ENCODE measurements at places on chromosomes 16 and 17. TPM values are rescaled to one million over a fixed set of nuclear protein-coding genes. Genes with fewer than 3 reads are reported as not detected.
A peak's percentile ranks its signal among the peaks of the same experiment; 100 is the strongest.

The EFCAB13 gene
- 0.10 TPM for total RNA-seq

The SLC9A5 gene
- total RNA-seq, result 2.2 TPM

The NRN1L gene
- total RNA-seq, result 2.5 TPM

DNA sequence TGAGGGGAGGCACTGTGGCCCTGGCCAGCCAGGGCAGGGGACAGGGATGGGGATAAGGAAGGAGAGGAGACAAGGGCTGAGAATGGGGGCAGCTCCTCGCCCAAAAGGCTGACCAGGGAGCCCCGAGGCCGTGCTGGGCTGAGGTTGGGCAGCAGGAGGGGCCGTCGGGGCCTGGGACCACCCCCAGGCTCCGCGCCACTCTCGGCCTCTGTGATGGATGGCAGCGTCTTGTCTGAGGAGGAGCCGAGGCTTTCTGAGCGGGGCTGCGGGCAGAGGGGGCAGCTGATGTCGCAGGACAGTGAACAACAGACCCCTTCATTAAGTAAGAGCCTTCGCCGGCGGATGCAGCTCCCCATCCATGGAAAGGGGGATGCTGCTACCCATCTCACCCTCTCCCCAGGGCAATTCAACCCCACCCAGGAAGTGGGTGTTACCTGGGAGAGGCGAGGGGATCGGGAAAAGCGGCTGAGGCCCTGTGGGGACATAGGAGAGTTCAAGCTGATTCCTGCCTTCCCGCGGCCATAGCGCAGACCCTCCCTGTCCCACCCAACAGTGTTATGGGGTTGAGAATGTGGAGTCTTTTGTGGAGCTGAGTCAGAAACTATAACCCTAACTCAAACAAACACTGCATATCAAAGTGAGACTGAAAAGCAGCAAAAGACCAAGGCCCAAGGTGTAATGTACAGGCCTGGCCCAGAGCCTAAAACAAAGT lies 9.1 kb upstream of the RAB5C start:
- peak; percentile 36 for DNase-seq

DNA sequence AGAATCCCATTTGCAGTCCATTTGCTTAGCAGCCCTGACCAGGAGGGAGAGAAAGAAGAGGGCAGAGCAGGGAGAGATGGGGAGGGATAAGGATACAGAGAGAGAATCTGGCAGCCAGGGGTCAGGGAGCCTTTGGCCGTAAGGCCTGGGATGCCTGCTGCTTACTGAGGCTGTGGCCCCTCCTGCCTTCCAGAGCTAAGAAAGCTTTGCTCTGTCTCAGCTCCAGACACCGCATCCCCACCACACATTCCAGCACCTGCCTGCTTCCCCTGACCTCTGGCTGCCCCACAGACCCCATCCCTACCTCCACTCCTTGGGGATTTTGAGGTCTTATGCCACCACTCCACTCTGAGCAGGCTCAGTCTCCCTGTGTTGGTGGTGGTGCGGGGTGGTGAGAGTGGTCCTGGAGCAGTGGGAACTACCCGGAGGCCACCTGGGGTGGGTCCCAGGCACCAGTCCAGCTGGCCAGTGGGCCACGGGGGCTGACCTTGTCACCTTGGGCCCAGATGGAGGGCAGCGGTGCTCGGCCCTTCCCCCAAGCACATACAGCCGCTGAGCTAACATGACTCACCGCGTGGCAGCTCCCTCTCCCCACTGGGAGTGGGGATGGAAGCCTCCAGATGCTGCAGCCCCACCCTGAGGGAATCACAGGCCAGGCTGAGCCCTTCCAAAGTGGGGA lies 58.3 kb downstream of the RAI1 start:
- peak; percentile 48 for DNase-seq

GRCh38 chr16:85137323-85138072 lies 25.2 kb upstream of the CIBAR2 start:
- DNase-seq, result peak; percentile 47

DNA sequence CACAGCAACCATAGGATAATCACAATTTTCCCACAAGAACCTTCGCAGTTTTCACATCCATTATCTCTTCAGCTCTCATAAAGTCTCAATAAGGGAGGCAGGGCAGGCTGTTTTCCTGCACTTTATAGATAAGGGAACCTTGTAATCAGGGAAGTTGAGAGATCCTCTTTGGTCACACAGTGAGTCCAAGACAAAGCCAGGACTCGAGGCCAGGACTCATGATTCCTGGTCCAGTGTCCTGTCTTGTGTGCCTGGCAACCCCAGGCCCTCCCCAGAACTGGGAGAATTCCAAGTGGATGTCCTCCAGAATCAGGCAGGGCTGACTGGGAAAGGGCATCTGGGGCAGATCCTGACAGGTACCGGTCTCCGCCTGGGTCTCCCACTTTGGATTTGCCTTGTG lies 23.1 kb upstream of the PHF12 start:
- DNase-seq, result no peak

GRCh38 chr16:84153660-84154214 lies 8.6 kb downstream of the DNAAF1 start:
- no peak for DNase-seq

DNA sequence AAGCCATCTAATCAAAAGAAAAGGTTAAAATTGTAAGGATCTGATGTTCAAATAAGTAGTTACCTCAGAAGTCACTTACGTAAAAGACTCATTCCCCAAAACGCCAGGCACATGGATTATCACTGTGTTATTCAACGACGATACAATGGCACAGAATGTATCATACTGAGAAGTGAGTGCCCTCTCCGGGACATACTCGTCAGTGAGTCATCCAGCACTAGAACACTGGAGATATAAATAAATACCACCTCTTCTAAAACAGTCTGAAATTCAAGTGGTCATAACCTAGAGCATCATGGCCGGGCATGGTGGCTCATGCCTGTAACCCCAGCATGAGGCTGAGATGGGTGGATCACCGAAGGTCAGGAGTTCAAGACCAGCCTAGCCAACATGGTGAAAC lies 24.9 kb downstream of the USP31 start:
- DNase-seq, result no peak

Measured in HT-29 (cell line).